ENCODE measurements at places on chromosomes 16 and 17.

GRCh38 chr16:84082110-84082509, 34.6 kb downstream of the MBTPS1 start:
- no peak for DNase-seq

- DNase-seq: no peak
Observed at GRCh38 chr16:88516601-88517061, 53.6 kb upstream of the ZC3H18 start.

DNA sequence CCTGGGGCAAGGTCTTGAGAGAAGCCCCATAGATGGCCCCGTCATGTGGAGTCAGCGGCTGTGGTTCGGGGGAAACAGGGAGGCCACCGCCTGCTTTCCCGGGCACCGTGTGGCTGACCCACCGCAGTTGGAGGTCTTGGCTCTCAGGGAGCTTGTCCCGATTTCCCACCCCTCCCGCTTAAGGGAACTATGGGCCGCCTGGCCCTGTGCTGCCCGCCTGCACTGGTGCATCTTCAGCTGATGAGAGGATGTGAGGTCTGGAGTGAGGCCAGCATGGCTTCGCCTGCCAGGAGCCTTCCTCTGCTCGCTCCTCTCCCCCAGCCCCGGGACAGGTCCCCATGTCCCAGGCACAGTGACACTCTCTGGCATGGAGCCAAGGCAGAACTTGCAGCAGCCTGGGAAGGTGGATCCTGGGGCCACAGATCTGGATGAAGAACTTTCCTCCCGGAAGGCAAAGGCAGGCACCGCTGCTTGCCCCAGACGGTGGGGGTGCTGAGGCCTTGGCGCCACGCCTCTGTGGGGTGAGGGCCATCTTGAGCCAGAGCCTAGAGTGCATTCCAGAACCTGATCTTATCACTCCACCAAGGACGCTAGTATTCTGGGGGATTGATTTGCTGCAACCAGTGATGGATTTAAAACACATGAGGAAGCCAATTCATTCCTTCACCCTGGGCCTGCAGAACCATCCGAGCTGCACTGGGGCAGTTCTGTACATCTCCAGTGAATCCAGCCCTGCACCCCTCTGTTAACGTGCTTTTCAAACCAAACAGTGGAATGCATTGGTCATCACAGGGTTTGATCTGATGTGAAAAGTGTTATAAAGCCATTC, 178.6 kb upstream of the TNRC6C start:
- DNase-seq: no peak

DNA sequence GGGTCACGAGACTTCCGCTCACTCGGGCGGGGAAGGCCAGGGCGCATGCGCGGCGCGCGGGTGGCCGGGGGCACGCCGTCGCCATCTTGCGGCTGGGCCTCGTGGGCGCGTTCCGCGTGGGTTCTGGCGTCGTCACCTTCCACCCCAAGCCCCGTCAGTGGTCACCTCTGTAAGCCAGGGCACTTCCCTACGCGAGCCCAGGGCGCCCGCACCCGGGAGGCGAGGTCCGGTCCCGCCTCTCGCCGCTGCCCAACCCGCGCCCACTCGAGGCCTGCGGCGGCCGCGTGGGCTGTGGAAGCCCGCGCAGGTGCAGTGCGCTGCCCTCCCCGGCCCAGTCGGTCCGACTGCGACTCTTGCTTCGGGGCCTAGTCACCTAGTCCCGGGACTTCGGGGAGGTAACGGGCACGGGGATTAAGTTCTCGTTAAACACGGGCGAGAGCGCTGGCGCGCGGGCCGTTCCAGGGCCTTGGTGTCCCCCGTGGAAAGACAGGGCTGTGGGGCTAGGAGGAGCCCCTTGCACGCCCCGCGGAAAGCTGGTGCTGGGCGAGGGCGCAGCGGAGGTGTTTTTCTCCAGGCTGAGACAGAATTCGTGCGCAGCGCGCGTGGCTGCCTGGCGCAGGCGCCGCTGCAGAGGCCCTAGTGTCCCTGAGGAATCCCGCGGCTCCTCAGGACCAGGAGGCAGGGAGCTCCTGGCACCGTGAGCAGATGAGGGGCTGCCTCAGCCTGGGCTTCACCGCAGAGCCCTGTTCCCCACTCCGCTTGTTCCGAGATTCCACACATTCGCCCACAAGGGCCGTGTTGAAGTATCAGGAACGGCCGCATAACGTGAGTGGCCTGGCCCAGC, 472 bp upstream of the ARHGDIA start:
- DNase-seq: peak; percentile 99

DNA sequence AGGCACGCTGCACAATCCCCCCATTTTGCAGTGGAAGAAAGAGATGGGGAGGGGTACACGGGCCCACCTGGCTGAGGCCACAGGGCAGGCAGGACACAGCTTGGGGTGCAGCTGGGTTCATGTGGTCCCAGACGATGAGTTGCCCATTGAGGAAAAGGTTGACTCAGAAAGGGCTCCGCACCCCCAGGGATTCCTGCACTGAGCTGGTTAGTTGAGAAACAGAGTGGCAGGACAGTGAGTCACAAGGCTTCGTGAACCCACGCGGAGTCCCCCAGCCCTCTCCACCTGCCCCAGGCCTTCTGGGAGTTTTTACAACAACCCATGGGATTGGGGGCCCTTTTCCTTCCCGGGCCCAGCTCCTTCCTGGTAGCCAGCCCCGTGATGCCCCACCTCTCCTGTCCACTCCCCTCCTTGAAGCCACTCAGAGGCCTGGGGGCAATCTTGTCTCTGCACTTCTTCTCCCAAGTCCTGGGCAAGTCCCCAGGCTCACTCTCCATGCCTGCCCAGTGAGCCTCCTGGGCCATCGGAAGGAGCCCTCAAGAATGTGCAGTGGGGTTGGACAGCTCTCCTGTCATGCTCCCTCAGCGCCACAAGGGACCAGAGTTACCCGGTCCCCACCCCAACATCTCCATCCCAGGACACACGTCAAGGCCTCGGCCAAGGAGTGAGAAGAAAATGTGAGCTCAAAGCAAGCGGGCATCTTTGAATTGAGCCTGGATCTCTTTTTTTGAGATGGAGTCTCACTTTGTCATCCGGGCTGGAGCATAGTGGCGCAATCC, 251.2 kb downstream of the PARN start:
- peak; percentile 53 for DNase-seq

DNA sequence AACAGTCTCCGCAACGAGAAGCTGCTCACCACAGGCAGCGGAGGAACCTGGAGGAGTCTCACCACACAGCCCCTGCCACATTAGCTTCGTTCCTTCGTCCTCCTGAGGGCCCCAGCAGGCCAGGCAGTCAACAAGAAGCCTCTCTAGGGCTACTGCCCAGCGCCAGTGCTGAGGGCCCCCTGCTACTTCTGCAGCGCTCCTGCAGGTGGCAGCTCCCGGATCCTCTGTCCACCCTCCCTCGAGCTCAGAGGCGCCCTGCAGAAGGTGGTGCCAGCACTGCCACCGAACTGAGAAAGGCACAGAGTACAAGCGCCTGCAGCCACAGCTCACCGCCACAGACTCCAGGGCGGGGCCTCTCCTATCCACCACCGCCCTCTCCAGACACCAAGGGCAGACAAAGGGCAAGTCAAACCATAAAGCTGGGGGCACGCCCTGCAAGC, 27.3 kb downstream of the KDM8 start:
- DNase-seq: no peak

DNA sequence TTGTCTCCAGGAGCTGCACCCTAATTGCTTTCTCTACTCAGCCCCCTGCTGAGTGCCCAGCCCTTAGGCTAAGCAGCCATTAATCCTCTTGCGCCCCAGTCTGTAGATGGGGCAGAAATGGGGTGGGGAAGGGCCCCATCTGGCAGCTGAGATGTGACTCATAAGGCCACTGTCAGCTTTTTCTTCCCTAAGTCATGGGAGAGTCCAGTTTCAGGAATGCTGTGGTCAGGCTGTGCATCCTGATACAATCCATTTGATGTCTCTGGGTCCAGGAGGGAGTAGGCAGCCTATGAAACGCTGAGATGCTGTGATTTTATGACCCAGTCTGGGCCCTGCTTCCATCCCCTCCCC, 12.3 kb downstream of the PLXDC1 start:
- peak; percentile 94 for DNase-seq

Data from AG08395 (cell line).